Stimulated activated CD8-positive, alpha-beta memory T cell treated with anti-CD3 and anti-CD28 coated beads, Interleukin-2, amount 100 ng/mL, for 48 hours (primary cell): ENCODE measurements at places on chromosomes 5 and 9.

GRCh38 chr9:81079055-81079454, 610.3 kb downstream of the TLE1 start:
- DNase-seq: no peak

DNA sequence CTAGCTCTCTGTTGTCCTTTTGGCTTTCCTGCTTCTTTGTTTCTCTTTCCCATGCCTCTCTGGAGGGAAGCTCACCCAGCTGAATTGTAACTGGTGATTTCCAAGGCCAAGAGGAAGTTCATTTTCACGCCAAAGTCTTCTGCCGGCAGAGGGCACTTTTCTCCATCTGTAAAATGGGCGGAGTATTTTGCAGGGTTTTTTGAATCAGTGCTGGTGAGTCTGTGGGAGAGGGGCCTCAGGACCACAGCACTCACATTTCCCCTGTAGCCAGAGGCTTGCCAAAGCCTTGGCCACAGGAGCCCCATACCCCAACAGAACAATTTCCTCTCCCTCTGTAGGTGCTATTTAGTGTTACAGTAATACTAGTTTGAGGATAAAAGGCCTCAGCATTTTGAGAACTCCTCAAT, 42.3 kb upstream of the MATR3 start:
- no peak for DNase-seq

- DNase-seq: no peak
Observed at GRCh38 chr5:36945687-36946086, 69.1 kb downstream of the NIPBL start.

- DNase-seq: no peak
Observed at GRCh38 chr5:30156156-30156555, 1037.3 kb upstream of the CDH6 start.

- no peak for DNase-seq
Observed at GRCh38 chr5:15236911-15237508, 263.0 kb upstream of the FBXL7 start.

DNA sequence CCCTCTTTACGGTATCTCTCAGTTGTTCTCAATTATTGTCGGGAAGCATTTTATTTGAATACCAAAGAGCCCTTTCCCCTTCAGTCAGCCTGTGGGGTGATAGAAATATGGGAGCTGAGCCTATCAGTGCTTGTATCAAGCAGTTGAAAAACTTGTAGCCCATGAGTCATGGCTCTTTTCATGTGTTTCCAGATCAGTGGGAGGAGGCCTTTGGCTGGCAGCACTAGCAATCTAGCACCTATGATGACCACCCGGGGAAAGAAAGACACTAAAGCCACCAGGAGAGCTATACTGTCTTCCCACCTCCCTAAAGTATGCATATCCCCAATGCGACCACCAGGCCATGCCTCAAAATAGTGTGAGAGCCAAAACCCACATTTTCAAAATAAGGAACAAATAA, 696.9 kb upstream of the C9orf72 start:
- DNase-seq: no peak

DNA sequence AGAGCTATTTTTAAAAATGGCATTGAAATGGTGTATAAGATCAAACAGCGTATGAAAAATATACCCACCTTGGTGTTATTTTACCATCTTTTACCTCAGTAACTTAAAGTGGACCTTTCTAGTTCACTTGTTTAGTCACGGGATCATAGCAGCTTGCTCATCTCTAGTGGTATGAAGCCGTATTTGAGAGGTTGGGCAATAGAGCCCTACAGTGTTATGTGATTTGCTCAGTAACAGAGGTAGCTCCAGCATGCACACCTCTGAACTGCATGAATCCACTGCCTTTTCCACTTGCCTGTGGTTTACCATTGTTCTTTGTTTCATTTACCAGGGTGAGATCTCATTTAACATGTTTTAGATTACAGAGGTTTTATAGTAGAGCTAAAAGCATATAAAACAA, 134.4 kb downstream of the ATG10 start:
- DNase-seq: no peak

- DNase-seq: no peak
Observed at GRCh38 chr5:40106847-40107246, 572.9 kb upstream of the PTGER4 start.

- no peak for DNase-seq
Observed at GRCh38 chr5:169592937-169593650, 9.5 kb downstream of the SPDL1 start.

- DNase-seq: no peak
Observed at GRCh38 chr5:150649108-150650020, 8.9 kb downstream of the SYNPO start.

- DNase-seq: no peak
Observed at GRCh38 chr5:149851211-149851610, 93.4 kb downstream of the PDE6A start.

- DNase-seq: no peak
Observed at GRCh38 chr5:568809-569208, 43.3 kb upstream of the CEP72 start.

GRCh38 chr9:129774791-129775447, 22.1 kb upstream of the PTGES start:
- DNase-seq: no peak

DNA sequence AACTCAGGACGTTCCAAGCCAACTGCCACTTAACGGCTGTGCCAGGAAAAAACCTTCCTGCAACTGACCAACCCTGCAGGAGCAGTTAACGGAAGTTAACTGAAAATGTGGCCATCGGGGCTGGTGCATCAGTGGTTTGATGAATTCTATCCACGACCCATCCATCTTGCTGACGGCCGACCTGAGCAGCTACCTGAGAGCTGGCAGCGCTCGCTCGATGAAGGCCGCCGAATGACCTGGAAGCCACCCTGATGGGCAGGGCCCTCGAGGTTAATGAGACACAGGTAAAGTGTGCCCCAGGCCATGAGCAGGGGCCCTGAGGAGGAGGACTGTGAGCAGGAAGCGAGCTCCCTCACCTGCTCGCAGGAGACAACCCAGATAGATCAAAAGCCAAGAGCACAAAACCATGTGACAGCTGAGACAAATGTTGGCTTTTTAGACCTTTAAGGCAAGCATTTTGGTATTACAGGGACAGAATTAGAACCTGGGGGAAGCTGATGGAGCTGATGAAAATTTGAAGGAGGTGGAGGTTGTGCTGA, 35.3 kb upstream of the FLT4 start:
- no peak for DNase-seq

GRCh38 chr9:73243078-73243477, 91.4 kb downstream of the ANXA1 start:
- DNase-seq: no peak

DNA sequence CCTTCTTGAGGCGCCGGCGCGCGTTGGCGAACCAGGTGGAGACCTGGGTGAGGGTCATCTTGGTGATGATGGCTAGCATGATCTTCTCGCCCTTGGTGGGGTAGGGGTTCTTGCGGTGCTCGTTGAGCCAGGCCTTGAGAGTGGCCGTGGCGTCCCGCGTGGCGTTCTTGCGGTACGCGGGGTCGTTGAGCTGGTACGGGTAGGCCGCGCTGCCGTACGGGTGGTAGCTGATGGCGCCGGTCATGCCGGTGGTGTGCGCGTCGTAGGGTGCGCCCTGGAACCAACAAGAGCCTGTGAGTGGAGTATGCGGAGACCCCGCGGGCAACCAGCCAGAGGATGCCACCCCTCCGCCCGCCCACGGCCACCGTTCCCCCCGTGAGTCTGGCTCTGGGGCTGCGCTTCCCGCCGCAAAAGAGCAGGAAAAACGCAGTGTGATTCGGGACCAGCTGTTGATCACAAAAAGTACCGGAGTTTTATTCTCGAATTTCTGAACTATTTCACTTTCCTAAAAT, 1.9 kb downstream of the IRX2 start:
- no peak for DNase-seq

DNA sequence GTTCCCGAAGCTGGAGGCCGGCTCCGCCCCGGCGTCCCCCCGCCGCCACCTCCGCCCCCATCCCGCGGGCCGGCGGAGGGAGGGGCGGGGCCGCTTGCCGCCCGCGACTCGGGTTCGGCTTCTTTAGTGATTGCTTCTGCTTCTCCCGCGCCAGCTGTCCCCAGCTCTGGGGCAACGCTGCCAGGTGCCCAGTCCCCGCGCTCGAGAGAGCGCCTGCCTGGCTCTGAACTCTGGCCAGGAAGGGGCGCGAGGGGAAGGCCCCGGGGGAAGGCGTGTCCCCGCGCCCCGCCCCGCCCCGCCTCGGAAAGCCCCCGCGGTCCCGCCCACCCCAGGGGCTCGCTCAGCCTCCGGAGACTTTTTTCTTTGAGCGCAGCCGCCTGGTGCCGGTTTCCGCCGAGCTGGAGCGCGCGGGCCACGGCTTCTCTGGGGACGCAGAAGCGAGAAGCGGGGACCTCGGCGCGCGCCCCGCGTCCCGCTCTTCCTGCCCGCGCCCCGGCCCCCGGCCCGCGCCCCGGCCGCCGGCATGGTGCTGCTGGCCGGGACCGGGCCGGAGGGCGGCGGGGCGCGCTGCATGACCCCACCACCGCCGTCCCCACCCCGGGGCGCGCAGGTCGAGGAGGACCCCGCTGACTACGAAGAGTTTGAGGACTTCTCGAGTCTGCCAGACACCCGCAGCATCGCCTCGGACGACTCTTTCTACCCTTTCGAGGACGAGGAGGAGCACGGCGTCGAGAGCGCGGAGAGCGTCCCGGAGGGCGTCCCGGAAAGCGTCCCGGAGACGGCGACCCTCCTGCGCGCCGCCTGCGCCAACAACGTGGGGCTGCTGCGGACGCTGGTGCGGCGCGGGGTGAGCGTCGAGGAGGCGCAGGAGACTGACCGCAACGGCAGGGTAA, at the start of gene ANKRD33B:
Gene ANKRD33B (plus strand): TSS at position 126 of the 893 bp plus-strand sequence. CDS start 398 bp downstream, at position 524.
- DNase-seq: peak; percentile 65

DNA sequence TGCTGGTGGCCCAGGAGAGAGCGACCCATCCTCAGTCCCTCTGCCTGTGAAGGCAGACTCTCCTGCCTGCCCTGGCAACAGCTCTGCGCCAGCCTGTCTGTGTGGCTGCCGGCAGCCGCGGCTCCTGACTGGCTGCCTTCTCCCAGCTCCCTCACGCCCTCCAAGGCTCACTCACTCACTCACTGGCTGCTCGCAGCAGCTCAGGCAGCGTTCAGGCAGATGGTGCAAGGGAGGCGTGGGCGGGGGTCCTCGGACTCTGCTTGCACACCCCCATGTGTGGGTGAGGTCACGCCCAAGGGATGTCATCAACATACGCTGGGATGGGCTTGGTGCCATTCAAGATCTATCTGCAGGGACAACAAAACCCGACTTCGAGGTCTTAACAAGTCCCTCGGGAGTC, 66.7 kb downstream of the DAB2IP start:
- DNase-seq: no peak

DNA sequence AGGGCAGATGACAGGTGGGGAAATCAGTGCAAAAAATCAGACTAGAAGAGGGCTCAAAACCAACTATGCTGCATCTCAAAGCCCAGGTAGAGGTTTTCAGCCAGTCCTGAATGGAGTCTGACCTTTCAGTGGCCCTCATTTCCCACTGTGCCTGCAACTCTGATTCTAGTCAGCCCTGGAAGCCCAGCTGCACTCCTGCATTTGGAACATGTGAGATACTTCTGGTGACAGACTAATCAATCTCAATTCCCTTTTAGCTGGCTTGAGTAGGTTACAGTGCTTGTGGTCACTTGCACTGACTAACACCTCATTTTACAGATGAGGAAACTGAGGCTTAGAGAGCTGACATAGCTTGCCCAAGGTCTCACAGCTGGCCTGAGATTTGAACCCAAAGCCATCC, 7.9 kb upstream of the ACSL6 start:
- DNase-seq: no peak

DNA sequence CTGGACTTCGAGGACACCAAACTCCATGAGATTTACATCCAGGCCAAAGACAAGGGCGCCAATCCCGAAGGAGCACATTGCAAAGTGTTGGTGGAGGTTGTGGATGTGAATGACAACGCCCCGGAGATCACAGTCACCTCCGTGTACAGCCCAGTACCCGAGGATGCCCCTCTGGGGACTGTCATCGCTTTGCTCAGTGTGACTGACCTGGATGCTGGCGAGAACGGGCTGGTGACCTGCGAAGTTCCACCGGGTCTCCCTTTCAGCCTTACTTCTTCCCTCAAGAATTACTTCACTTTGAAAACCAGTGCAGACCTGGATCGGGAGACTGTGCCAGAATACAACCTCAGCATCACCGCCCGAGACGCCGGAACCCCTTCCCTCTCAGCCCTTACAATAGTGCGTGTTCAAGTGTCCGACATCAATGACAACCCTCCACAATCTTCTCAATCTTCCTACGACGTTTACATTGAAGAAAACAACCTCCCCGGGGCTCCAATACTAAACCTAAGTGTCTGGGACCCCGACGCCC, 1.3 kb downstream of the PCDHGC3 start:
- DNase-seq: no peak

GRCh38 chr5:170449232-170449631, 54.6 kb upstream of the KCNIP1 start:
- no peak for DNase-seq

- DNase-seq: no peak
Observed at GRCh38 chr5:45532826-45533624, 163.2 kb downstream of the HCN1 start.

DNA sequence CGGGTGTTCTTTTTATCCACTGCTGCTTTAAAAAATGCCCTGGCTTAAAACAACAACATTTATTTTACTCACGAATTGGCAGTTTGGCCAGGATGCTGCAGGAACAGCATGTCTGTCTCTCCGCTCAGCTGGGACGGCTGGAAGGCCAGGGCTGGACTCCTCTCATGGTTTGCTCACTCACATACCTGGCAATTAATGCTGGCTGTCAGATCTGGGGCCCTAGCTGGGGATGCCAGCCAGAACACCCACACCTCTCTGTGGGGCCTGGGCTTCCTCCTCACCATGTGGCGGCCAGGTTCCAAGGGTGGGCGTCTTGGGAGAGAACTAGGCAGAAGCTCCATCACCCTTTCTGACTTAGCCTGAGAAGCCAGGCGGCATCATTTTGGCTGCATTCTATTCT, 189.1 kb upstream of the IL12B start:
- DNase-seq: no peak

DNA sequence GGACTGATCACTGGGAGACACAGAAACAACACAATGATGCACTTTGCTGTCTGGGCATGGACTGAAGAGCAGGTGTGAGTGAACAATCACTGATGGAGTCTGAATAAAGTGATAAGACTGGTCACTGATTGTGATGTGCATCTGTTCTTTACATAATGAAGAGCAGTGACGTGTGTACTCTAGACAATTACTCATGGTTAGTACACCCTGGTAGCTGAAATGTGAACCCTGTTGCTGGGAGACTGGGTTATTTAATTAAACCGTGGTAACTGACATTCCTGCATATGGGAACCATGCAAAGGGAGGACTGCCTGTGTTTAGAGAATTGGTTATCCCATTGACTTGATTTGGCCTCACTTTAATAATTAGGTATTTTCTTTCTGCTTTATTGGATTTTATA, 202.9 kb downstream of the NR2F1-AS1 start:
- DNase-seq: no peak

DNA sequence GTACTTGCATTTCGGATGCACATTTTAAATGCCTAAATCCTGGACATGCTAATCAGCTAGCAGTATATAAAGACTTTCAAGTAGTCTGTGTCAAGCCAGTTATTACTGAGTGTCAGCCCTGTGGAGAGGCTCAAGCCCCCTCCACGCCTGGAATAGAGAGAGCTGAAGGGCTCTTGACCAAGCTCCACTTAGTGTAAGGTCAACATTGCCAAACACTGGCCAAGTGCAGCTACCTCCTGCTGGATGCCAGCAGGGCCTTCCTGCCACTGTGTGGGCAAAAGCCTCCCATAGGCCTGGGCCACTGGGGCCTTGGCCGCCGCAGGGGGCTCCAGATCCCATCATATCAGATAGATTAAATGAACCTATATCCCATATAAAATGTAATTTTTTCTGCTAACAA, 239.4 kb upstream of the PANK3 start:
- no peak for DNase-seq
